T-cell (primary cell): ENCODE measurements at places on chromosomes 2 and 18. TPM values are rescaled to one million over a fixed set of nuclear protein-coding genes. Genes with fewer than 3 reads are reported as not detected.

GRCh38 chr2:54422072-54422581, 34.0 kb upstream of the SPTBN1 start:
- peaks cover 4% of the 10 kb centered on the region for H3K4me1 ChIP-seq
- peak; percentile 34 for DNase-seq
- peak overlapping the region; percentile 33 for H3K4me3 ChIP-seq
- peak overlapping the region; percentile 17 for H3K27ac ChIP-seq
- no peaks in the 10 kb centered on the region for H3K27me3 ChIP-seq

ZNF804A gene
- 0.06 TPM for total RNA-seq

GRCh38 chr2:12762976-12763375, 46.2 kb downstream of the TRIB2 start:
- no peak overlapping the region for H3K27ac ChIP-seq
- H3K36me3 ChIP-seq = no peaks in the 10 kb centered on the region
- H3K4me3 ChIP-seq = no peak overlapping the region
- DNase-seq = no peak

- no peaks in the 10 kb centered on the region for H3K36me3 ChIP-seq
- H3K4me3 ChIP-seq = no peak overlapping the region
- H3K27me3 ChIP-seq = no peaks in the 10 kb centered on the region
- H3K4me1 ChIP-seq = no peaks in the 10 kb centered on the region
- DNase-seq = no peak
- no peak overlapping the region for H3K27ac ChIP-seq
These were observed 170.2 kb upstream of the TNP1 start for GRCh38 chr2:217030081-217030480.

UBXN2A gene
- 11.7 TPM for total RNA-seq

- no peak for DNase-seq
- H3K27me3 ChIP-seq = no peaks in the 10 kb centered on the region
- no peaks in the 10 kb centered on the region for H3K4me1 ChIP-seq
- H3K4me3 ChIP-seq = no peak overlapping the region
- H3K36me3 ChIP-seq = no peaks in the 10 kb centered on the region
These were observed 24.9 kb upstream of the ACOXL start for GRCh38 chr2:110707386-110707965.

PFN4 gene
- total RNA-seq = 0.49 TPM

DNA sequence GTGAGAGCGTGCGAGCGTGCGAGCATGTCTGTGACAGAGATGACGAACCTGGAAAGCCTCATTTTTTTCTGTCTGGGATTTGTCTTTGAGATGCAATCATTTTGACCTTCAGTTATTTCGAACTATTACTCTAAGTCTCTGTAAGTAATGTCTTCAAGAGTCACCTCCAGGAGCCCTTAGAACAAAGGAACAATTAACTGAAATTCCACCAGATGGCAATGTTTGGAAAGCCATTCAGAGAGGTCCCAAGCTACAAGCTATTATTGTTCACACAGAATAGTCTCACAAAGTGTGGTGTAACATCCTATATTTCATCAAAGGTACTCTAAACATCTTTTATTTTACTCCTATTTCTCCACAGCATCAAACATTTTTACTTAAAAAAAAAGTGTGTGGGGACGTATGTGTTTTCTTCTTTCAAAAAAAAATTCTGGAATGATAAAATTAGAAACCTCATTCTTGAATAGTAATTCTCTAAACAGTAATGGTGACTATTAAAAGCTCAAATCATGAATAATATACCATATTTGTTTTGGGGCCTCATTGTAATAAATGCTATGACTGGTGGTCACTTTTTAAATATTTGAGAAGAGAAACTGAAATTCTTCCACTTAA, 35.1 kb upstream of the MAPRE2 start:
- no peak overlapping the region for H3K27ac ChIP-seq
- no peak overlapping the region for H3K4me3 ChIP-seq
- no peaks in the 10 kb centered on the region for H3K36me3 ChIP-seq
- no peaks in the 10 kb centered on the region for H3K4me1 ChIP-seq
- no peak for DNase-seq

- no peak overlapping the region for H3K4me3 ChIP-seq
- no peaks in the 10 kb centered on the region for H3K27me3 ChIP-seq
- no peak overlapping the region for H3K27ac ChIP-seq
- no peaks in the 10 kb centered on the region for H3K36me3 ChIP-seq
- H3K4me1 ChIP-seq = no peaks in the 10 kb centered on the region
These were observed 241.1 kb upstream of the VWC2L start for GRCh38 chr2:214169736-214170135.

GRCh38 chr2:199471443-199472057, 13.8 kb upstream of the SATB2 start:
- H3K27ac ChIP-seq = no peak overlapping the region
- no peaks in the 10 kb centered on the region for H3K36me3 ChIP-seq
- H3K27me3 ChIP-seq = peaks cover 20% of the 10 kb centered on the region
- DNase-seq = no peak

CTNNA2 gene
- total RNA-seq = not detected

- no peak overlapping the region for H3K4me3 ChIP-seq
- no peaks in the 10 kb centered on the region for H3K4me1 ChIP-seq
- no peaks in the 10 kb centered on the region for H3K27me3 ChIP-seq
- no peaks in the 10 kb centered on the region for H3K36me3 ChIP-seq
- no peak for DNase-seq
- H3K27ac ChIP-seq = no peak overlapping the region
These were observed 905.6 kb downstream of the TMEM182 start for GRCh38 chr2:103667335-103667884.

GRCh38 chr2:10331702-10332401, 29.1 kb downstream of the HPCAL1 start:
- H3K4me1 ChIP-seq = peaks cover 54% of the 10 kb centered on the region
- no peaks in the 10 kb centered on the region for H3K27me3 ChIP-seq
- peaks cover 4% of the 10 kb centered on the region for H3K36me3 ChIP-seq

GRCh38 chr2:75317316-75317715, 118.0 kb upstream of the TACR1 start:
- no peaks in the 10 kb centered on the region for H3K4me1 ChIP-seq
- no peaks in the 10 kb centered on the region for H3K27me3 ChIP-seq
- no peaks in the 10 kb centered on the region for H3K36me3 ChIP-seq
- H3K27ac ChIP-seq = no peak overlapping the region
- H3K4me3 ChIP-seq = no peak overlapping the region

CEBPZOS gene
- total RNA-seq = 35.1 TPM

- H3K4me1 ChIP-seq = no peaks in the 10 kb centered on the region
- no peaks in the 10 kb centered on the region for H3K27me3 ChIP-seq
- no peak for DNase-seq
- H3K36me3 ChIP-seq = no peaks in the 10 kb centered on the region
These were observed 6.3 kb downstream of the RFTN2 start for GRCh38 chr2:197669077-197669476.

GRCh38 chr2:160472839-160473251, 20.8 kb downstream of the RBMS1 start:
- peak overlapping the region; percentile 61 for H3K27ac ChIP-seq
- H3K36me3 ChIP-seq = no peaks in the 10 kb centered on the region
- no peaks in the 10 kb centered on the region for H3K27me3 ChIP-seq

TMEM200C gene
- total RNA-seq = not detected

GRHL1 gene
- total RNA-seq = 0.25 TPM

GRCh38 chr2:25505182-25505581, 163.5 kb upstream of the DNMT3A start:
- H3K27ac ChIP-seq = no peak overlapping the region
- no peak overlapping the region for H3K4me3 ChIP-seq
- DNase-seq = no peak
- no peaks in the 10 kb centered on the region for H3K36me3 ChIP-seq
- H3K4me1 ChIP-seq = no peaks in the 10 kb centered on the region

SERPINB12 gene
- total RNA-seq = not detected

GRCh38 chr2:67290451-67291290, 106.5 kb upstream of the ETAA1 start:
- no peaks in the 10 kb centered on the region for H3K4me1 ChIP-seq
- DNase-seq = no peak
- peaks cover 2% of the 10 kb centered on the region for H3K27me3 ChIP-seq
- no peak overlapping the region for H3K27ac ChIP-seq
- H3K4me3 ChIP-seq = no peak overlapping the region

DNA sequence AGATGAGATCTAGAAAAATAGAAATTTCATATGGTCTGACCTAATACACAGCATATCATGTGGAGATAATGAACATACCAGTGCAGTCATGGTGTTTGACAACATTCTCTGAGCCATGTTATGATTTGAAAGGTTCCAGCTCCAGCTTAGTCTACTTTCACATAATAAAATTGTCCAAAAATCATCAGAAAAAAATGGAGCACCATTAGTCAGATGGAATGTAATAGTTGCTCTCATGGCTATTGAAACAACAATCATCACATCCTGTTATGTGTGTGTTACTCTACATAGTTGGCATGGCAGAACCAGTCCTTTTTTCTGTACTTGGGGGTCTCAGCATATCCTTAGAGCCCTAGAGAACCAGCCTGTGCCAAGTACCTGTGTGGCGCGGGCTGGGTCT, 678.9 kb upstream of the FANCL start:
- no peak overlapping the region for H3K27ac ChIP-seq
- H3K27me3 ChIP-seq = no peaks in the 10 kb centered on the region
